ENCODE measurements at places on chromosomes 7 and 10. TPM values are rescaled to one million over a fixed set of nuclear protein-coding genes. Genes with fewer than 3 reads are reported as not detected.

DNA sequence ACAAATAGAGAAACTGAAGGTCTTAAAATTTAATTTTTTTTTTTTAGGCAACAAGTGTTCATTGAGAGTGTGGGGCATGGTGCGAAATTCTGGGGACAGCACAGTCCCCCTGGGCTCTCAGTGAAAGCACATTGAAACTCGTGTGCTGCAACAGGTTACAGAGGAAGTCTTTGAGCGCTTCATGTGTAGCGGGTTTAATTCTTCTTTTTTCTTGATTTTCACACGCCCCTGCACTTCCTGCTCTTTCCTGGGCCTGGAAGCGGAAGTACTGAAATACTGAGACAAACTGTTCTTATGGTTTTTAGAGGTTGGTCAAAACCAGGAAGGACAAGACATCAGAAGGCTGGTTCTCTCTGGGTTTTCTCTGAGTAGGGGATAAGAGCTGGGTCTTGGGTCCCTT is 203.5 kb downstream of the PTEN start:
- no peak for DNase-seq

GRCh38 chr7:131595699-131596098 is 39.3 kb upstream of the PODXL start:
- no peak for DNase-seq

DNA sequence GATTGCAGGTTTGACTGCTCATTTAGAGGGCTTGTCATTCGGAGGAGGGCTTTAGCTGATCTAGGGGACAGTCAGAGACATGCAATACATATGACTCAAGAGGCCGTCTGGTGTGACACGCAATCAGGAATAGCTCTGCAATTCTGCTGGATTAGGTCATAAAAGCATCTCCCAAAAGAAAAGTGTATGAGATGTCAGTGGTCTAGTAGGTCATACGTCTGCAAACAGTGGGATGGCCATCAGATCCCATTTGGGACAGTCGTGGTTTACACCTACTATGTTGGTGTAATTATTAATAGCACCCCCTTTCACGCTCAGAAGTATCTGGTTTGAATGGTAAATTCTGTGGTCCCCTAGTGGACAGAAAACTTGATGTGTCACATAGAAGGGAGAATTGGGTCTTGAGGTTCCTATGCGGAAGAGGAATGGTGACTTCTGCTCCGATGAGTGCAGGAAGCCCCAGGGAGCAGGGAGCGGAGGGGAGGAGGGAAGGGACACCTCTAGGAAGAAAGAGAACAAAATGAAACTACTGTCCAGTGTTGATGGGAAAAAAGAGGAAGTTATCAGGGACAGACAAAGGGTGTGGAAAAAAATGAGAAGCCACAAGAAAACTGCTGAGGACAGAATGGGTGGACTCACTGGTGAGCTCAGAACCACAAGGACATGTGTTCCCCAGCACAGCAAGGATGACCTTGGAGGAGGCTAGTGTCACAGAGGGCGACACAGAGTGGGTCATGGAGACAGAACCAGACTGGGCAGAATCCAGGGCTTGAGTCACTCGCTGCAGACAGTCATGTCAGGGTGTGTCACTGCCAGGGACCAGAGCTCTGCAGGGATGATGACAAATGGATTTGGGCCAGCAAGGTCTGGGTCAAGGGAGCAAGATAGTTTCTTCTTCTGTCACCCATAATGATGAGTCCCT is 59.9 kb downstream of the MAP3K8 start:
- DNase-seq, result no peak

- no peak for DNase-seq
Measured at GRCh38 chr7:5429253-5429856, 5.7 kb upstream of the TNRC18 start.

GRCh38 chr10:22365233-22365632 is 19.9 kb downstream of the SPAG6 start:
- DNase-seq, result no peak

DNA sequence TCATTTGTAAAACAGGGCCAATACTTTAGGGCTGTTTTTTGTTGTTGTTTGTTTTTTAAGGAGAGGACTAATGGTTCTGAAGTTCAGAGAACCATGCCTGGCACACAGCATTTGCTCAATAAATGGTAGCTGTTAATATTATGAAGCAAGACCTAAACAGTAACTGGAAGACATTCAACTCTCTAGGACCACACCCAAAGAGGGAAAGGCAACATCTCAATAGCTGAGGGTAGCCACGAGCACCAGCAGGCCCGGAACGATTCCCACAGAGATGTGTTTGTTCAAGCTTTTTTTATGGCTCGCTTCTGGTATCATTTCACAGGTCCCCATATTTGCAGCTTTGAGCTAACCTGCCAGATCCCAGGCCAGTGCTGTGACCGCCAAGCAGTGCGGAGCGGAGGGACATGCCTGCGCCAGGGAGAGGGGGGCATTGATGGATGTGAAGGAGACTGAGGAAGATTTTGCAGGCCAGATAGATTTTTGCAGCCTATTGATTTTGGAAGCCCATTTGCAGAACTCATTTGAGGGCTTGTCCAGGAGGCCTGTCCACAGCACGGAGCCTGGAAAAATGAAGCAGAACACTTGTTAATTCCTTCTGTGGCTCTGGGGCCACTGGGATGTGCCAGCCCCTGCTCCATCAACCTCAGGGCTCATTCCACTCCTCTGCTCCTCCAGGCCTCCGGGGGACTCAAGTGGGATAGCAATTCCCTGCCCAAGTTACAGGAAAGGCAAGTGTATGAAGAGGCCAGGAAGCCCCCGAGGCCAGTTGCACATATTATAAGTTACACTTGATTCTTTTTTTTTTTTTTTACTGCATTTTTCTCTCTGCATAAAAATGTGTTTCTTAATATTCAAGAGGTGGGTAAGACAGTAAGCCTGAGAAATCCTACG is 57.3 kb upstream of the FGFR2 start:
- DNase-seq, result no peak

DNA sequence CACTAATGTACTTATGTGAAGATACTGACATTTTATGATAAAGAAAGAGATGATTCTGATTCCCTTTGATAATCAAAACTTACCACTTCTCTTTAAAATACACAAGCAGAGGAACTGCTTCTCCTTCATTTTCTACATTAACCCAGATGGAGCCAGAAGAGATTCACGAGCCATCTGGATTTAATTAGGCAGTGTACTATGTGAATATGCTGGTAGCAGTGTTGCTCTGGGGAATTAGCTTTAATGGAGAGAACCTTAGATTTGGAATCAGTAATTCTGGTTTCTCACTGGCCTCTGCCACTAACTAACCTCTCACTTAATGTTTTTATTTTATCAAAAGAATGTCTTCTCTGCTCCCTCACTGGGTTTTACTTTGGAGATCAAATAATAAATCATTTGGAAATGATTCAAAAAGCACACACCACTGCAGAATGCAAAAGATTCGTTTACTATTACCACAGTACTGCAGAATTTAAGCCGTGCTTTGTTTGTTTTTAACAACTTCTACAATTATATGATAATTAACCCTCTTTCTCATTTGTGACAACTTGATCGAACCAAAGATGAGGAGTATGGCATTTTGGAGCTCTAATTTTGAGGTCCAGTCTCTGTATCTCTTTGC is 77.5 kb upstream of the PHYHIPL start:
- no peak for DNase-seq

DNA sequence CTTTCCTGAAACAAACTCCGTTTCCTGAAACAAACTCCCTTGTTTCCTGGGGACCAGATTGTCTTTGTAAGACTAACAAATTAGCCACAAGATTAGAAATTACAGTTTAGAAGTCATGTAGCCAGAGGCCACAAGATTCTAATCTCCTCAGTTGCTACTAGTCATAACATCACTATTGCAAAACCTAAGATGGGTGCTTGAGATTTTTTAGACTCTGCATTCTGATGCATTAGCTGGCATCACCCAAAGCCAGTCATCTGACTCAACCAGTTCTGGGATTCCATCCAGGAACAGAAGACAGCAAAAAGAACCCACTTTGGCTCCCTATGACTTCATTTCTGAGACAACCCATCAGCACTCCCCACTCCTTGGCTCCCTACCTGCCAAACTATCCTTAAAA is 367.9 kb upstream of the MBL2 start:
- DNase-seq, result no peak

DNA sequence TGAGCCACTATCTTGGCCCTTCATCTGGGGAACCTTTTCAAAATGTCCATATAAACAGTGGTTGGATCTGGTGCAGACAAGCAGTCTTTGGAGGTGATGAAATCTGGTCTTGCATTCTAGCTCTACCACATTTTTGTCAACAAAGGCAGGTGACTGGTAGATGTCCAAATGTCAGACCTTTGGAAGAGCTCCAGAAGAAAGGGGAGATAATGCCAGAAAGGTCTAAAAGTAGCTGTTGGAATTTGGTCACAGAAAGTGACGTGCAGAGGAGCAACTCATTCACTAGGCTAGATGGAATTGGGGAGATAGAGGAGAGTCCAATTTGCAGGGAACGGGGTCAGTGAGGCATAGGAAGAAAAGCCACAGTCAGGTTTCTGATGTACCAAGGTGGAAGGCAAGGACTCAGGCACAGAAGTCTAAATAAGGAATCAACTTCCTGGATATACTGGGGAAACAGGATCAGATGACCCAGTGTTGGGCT is 36.4 kb upstream of the WAC start:
- DNase-seq, result no peak

GRCh38 chr10:14611968-14612693 is 162.6 kb downstream of the FAM107B start:
- no peak for DNase-seq

GRCh38 chr7:91512958-91513357 is 248.7 kb downstream of the FZD1 start:
- DNase-seq, result no peak

DNA sequence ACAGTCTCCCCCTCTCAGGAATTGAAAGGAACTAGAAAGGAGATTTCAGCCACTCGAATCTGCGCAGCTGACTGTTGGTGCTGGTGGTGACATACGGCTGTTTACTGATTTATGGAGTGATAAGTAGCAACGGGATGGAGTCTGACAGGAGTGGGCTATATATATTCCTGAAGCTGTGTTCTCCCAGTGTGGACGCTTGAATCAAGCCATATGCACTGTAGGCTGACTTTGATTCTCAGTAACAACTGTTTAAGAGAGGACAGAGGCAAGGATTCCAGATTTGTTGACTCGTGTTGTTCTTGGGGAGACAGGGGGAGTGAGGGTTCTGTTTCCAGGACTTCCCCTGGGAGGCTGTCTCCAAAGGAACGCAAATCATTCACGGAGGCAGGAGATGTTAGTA is 260.1 kb upstream of the AUTS2 start:
- no peak for DNase-seq

DNA sequence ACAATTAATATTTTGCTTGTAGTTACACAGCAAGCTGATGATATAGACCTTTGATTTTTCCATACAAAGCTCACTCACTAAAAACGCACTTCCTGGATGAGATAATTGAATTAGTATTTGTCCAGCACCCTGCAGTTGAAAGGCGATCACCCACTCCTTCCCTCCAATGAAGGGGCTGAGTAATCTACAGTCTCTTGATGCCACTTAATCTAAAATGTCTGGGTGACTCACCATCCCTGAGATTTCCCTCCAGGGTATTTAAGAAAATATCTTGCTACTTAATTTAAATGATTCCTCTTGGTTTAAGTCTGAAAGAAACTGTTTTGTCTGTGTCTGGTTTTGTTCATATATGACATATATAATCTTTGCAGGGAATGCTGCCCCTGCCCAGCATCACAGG is 515.3 kb downstream of the GRID1 start:
- no peak for DNase-seq

GRCh38 chr7:27112955-27113949 is 10.8 kb upstream of the HOXA2 start:
- DNase-seq, result no peak

GRCh38 chr10:95728526-95728925 is 27.4 kb upstream of the ENTPD1 start:
- DNase-seq, result no peak

DNA sequence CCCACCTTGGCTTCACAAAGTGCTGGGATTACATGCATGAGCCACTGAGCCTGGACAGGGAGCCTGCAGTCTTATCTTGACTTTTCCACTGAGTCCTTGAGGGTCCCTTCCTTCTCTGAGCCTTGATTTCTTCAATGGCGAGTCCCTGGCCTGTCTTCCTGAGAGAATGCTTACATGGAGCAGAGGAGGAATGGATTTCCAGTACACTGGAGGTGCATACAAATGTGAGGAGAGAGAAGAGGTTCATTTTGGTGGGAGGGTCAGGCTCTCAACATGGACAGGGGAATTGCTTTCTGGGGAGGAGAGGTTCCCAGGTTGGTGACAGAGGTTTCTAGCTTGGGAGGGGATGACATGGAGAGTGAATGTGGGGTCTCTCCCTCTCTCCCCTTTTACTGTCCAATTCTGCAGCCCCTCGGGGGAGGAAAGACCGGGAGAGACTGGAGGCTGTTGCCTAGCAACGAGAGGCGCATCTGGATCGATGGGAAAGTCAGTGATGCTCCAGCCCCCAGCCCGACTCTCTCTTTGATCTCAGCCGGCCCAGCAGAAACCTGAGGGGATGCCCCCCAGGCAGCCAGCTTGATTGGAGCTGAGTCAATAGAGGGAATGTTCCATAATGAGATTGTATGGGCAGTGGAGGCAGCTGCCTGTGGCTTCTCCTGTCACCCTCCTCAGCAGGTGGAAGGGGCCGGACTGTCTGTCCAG is 14.8 kb downstream of the SRRM3 start:
- no peak for DNase-seq

DNA sequence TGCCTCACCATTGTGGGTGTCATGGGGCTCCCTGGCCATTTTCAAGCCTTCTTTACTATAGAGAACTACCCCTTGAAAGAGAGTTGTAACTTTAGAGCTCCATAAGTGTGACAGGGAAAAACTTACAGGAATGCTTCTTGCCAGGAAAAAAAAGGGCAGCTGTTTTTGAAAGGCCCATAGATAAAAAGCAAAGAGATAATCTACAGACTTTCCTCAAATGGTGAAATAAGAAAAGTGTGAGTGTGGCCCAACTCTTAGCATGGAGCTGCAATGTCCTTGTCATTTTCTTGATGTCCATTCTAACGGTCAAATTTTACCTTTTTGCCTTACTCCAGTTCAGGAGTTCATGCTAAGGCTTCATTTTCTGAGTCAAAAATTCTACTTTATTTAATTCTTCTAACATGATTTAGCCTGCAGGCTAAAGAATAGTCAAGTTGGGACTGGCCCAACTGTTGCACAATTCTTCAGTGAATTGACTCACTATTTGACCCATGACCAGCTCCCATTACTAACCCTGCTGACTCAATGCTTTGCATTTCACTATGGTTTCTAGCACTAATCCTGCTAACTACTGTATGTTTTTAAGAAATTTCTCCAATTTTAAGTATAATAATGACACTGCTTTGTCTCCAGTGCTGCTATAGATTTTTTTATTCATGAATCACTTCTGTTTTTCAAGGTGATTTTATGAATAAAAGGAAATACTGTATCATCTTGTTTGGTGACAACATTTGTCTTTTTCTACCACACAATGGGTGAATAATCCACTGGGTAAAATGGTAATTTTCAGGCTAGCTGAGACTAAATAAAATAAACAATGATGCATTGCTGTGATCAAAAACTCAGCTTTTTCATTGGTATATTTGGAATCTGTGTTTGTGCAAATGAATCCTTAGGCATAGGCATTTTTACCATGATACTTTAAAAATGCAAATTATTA is 41.4 kb upstream of the SGCE start:
- no peak for DNase-seq

TMEM178B gene
- 53.0 TPM for total RNA-seq

MRPL32 gene
- 48.5 TPM for total RNA-seq

CYP26C1 gene
- under 0.01 TPM for total RNA-seq

PLEKHS1 gene
- total RNA-seq, result not detected

UNCX gene
- not detected for total RNA-seq

SLC13A4 gene
- 12.6 TPM for total RNA-seq

OR6V1 gene
- total RNA-seq, result not detected

NEBL gene
- total RNA-seq, result 64.0 TPM

All from frontal cortex (tissue), 4 donors.